CD4-positive, alpha-beta memory T cell (primary cell): ENCODE measurements at places on chromosomes 2 and 18.

DNA sequence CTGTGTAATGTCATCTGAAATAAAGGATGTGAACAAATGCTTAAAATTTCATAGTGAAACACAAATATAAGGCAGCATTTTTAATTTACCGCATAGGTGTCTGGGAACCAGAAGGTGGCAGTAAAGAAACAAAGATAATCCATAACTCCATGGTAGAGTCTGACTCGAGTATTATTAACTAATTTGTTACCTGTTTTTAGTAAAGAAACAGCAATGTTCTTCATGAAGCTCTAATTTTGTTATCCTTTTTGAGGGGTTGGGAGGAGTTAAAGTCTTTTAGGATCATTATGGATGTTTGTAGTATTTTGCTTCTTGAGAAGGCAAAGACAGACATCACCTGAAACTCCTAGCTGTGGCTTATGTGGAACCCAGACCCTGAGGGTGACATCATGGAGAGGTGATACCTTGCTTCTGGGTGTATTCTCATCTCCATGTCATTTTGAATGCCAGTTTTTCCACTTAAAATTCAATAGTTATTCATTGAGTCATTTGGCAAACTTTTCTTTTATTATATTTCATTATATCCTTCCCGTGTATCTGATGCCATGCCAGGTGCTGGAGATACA lies 286.2 kb upstream of the EPAS1 start:
- peak; percentile 21 for DNase-seq
- H3K36me3 ChIP-seq, result no peaks in the 10 kb centered on the region
- H3K4me3 ChIP-seq, result no peak overlapping the region
- H3K4me1 ChIP-seq, result no peaks in the 10 kb centered on the region
- no peak overlapping the region for H3K27ac ChIP-seq
- no peaks in the 10 kb centered on the region for H3K27me3 ChIP-seq

GRCh38 chr2:72669121-72669520 lies 156.7 kb downstream of the EXOC6B start:
- H3K27me3 ChIP-seq, result no peaks in the 10 kb centered on the region
- no peak overlapping the region for H3K4me3 ChIP-seq
- H3K4me1 ChIP-seq, result no peaks in the 10 kb centered on the region
- H3K36me3 ChIP-seq, result no peaks in the 10 kb centered on the region
- no peak overlapping the region for H3K27ac ChIP-seq
- DNase-seq, result no peak

GRCh38 chr2:48221846-48222516 lies 308.0 kb upstream of the STON1 start:
- no peak overlapping the region for H3K4me3 ChIP-seq
- H3K27ac ChIP-seq, result no peak overlapping the region
- H3K4me1 ChIP-seq, result no peaks in the 10 kb centered on the region
- no peaks in the 10 kb centered on the region for H3K27me3 ChIP-seq

- no peak overlapping the region for H3K4me3 ChIP-seq
- H3K36me3 ChIP-seq, result no peaks in the 10 kb centered on the region
- peaks cover 44% of the 10 kb centered on the region for H3K4me1 ChIP-seq
- no peaks in the 10 kb centered on the region for H3K27me3 ChIP-seq
These were observed 13.3 kb downstream of the RELCH start for GRCh38 chr18:62200121-62200914.

DNA sequence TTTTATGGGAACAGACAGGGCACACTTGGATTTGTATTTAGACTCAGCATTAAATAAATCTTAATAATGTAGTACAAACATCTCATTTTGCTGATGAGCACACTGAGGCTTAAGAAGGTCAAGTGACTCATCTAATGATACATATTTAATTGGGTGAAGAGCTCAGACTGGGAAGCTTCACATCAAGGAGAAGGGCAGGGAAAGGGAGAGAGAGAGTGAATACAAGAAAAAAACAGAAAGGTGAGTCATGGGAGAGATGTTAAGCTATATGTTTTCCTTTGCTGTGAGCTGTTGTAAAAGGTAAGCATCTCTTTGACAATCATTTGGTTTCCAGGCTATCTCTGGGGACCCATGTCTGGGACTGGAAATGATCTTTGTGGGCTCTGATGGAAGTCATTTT lies 277.8 kb downstream of the SETBP1 start:
- H3K4me1 ChIP-seq, result no peaks in the 10 kb centered on the region
- no peak overlapping the region for H3K4me3 ChIP-seq
- H3K27ac ChIP-seq, result no peak overlapping the region
- DNase-seq, result no peak

DNA sequence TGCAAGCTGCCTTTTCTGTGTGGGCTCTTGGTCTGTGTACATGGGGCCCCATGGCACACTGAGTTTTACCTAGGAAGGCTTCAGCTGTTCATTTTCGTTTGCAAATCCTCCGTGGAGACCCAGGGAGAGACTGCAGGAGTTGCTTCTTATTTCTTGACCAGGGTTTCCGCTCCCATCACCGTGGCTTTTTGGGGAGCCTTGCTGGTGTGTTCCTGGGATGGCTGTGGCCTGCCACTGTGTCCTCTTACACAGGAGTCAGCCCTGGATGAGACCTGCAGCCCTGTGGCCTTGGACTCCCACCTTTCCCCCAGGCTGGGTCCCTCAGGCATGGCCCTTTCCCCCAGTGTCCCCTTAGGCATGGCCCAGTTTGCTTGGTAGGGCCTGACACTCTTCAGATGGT lies 137.0 kb downstream of the FAM210A start:
- no peak overlapping the region for H3K4me3 ChIP-seq
- H3K36me3 ChIP-seq, result no peaks in the 10 kb centered on the region
- H3K27me3 ChIP-seq, result no peaks in the 10 kb centered on the region
- no peak for DNase-seq

- no peak overlapping the region for H3K27ac ChIP-seq
- H3K36me3 ChIP-seq, result no peaks in the 10 kb centered on the region
- H3K27me3 ChIP-seq, result no peaks in the 10 kb centered on the region
- H3K4me1 ChIP-seq, result no peaks in the 10 kb centered on the region
- H3K4me3 ChIP-seq, result no peak overlapping the region
These were observed 332.3 kb upstream of the FIGN start for GRCh38 chr2:164068063-164068462.

GRCh38 chr2:85813211-85813981 lies 59.6 kb downstream of the ATOH8 start:
- DNase-seq, result no peak
- no peaks in the 10 kb centered on the region for H3K27me3 ChIP-seq
- no peaks in the 10 kb centered on the region for H3K4me1 ChIP-seq
- H3K4me3 ChIP-seq, result no peak overlapping the region

DNA sequence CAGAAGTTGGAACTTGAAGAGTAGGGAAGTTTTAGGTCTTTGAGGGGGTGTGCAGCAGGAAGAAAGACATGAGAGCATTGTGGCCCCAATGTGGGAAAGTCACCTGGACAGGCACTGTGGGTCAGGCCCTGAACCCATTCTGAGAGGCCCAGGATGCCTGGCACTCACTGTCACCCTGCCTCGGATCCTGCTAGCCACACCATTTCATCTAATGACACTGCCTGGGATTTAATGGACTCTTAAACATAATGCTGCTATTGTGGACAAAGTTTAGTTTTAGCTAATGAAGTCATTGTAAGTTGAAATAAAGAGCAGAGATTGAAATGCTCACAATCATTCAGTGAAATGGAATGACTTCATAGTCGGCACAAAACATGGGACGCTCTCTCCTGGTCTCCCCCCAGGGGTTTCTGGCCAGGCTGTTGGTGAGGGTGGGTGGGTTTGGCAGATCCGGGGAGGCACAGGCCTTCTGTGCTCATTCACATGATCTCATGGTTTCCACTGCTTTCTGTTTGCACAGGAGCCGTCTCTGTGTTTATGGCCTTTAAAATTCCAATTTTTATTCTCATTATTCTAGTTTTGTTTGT lies 141.8 kb upstream of the KLHL29 start:
- no peak for DNase-seq
- no peaks in the 10 kb centered on the region for H3K36me3 ChIP-seq
- no peak overlapping the region for H3K4me3 ChIP-seq
- no peak overlapping the region for H3K27ac ChIP-seq
- H3K27me3 ChIP-seq, result no peaks in the 10 kb centered on the region

DNA sequence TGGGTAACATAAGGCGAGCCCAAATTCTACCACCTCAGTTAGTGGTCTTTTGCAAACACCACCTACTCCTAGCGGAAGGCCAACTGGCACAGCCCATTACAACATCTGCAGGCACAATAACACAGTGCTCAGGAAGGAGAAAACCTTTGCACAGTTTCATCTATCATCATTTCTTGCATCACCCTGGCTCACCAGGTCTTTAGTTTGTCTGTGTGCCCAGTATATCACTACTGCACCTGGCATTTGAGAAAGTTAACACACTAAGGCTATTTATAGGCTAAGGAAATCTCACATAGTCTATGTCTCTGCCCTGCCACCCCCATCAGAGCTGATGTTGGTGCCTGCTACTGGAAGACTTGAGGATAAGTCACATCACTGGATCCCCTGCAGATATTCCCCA lies 484.0 kb downstream of the SATB2 start:
- no peaks in the 10 kb centered on the region for H3K36me3 ChIP-seq
- H3K4me3 ChIP-seq, result no peak overlapping the region
- no peak for DNase-seq
- H3K4me1 ChIP-seq, result no peaks in the 10 kb centered on the region
- H3K27ac ChIP-seq, result no peak overlapping the region
- no peaks in the 10 kb centered on the region for H3K27me3 ChIP-seq

- no peak overlapping the region for H3K4me3 ChIP-seq
- no peaks in the 10 kb centered on the region for H3K36me3 ChIP-seq
- no peak overlapping the region for H3K27ac ChIP-seq
- H3K4me1 ChIP-seq, result peaks cover 19% of the 10 kb centered on the region
- no peaks in the 10 kb centered on the region for H3K27me3 ChIP-seq
These were observed 15.2 kb downstream of the GNLY start for GRCh38 chr2:85709401-85709811.

- H3K27me3 ChIP-seq, result no peaks in the 10 kb centered on the region
- H3K27ac ChIP-seq, result peak overlapping the region; percentile 23
- peak; percentile 37 for DNase-seq
- no peaks in the 10 kb centered on the region for H3K36me3 ChIP-seq
- no peak overlapping the region for H3K4me3 ChIP-seq
These were observed 1011.3 kb upstream of the CELF4 start for GRCh38 chr18:38576916-38577315.

- no peak overlapping the region for H3K4me3 ChIP-seq
- no peak overlapping the region for H3K27ac ChIP-seq
- DNase-seq, result no peak
- no peaks in the 10 kb centered on the region for H3K4me1 ChIP-seq
- no peaks in the 10 kb centered on the region for H3K27me3 ChIP-seq
- no peaks in the 10 kb centered on the region for H3K36me3 ChIP-seq
These were observed 52.2 kb downstream of the C1QL2 start for GRCh38 chr2:119106301-119106897.

GRCh38 chr2:170739048-170739447 lies 23.9 kb downstream of the SP5 start:
- H3K36me3 ChIP-seq, result no peaks in the 10 kb centered on the region
- no peak for DNase-seq
- H3K27ac ChIP-seq, result no peak overlapping the region
- no peak overlapping the region for H3K4me3 ChIP-seq

GRCh38 chr2:218003981-218004419 lies 1.2 kb upstream of the TNS1 start:
- H3K4me1 ChIP-seq, result no peaks in the 10 kb centered on the region
- H3K27ac ChIP-seq, result no peak overlapping the region
- H3K27me3 ChIP-seq, result no peaks in the 10 kb centered on the region

GRCh38 chr2:42924418-42924886 lies 132.1 kb upstream of the HAAO start:
- H3K27ac ChIP-seq, result no peak overlapping the region
- no peak for DNase-seq
- H3K36me3 ChIP-seq, result no peaks in the 10 kb centered on the region

DNA sequence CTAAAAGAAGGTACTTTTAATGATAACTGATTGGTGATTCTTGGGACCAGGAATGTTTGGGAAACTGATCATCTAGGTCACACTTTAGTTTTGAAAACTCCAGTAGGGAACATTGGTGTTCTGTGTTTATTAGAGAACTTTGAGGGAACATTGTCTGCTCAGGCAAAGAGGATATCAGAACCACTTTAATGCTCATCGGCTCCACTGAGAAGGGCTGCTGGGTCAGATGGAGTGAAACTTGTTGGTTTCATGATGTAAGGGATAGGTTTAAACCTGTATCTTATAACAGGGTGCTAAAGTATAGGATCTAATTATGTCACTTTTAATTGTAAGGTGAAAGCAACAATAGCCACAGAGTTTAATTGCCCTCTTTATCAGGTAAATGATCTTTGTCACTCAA lies 14.2 kb upstream of the POLI start:
- H3K36me3 ChIP-seq, result no peaks in the 10 kb centered on the region
- no peak overlapping the region for H3K4me3 ChIP-seq
- no peak for DNase-seq
- no peak overlapping the region for H3K27ac ChIP-seq

GRCh38 chr2:149161481-149162225 lies 123.2 kb downstream of the LYPD6B start:
- no peak overlapping the region for H3K27ac ChIP-seq
- H3K4me1 ChIP-seq, result no peaks in the 10 kb centered on the region
- no peaks in the 10 kb centered on the region for H3K27me3 ChIP-seq
- no peaks in the 10 kb centered on the region for H3K36me3 ChIP-seq

DNA sequence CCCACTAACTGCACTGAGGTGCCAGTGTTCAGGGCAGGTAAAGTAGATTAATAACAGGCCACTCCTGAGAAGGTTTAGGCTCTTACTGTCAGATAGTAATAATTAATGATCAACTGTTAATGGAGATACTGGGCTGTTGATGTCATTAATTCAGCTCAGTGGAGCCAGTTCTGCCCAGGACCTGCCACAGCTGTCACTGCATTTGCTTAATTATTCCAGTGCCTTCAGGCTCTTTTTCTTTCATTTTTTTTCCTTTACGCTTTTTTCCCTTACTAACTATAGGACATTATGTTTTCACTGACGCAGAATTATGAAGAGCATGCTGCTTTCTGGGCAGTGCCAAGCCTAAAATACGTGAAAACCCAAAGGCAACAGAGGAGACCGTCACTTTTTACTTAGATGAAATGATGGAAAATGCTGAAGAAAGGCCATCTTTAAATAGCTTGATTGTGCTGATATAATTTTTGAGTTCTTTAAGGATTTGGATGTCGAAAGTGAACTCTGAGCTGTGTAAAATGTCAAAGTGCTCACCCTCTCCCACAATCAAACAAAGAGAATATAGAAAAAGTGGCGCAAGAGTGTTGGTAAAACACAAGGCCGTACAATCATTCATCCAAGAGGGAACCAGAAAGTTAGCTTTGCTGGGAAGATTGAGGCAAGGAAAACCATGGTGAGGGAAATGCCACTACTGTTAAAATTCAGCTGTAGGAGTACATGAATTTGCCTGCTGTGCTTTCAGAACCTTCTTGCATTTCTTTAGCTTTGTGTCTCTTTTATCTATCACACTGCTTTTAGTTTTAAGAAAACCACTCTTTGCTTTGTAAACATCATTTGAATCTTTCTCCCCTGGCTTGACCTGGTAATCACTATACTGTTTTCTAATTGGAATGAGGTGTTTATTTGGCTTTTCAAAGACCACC lies 192.0 kb upstream of the ZEB2 start:
- H3K27ac ChIP-seq, result no peak overlapping the region
- no peak for DNase-seq
- no peaks in the 10 kb centered on the region for H3K36me3 ChIP-seq
- H3K27me3 ChIP-seq, result no peaks in the 10 kb centered on the region
